ENCODE measurements at places on chromosomes 1 and 21. TPM values are rescaled to one million over a fixed set of nuclear protein-coding genes. Genes with fewer than 3 reads are reported as not detected.

The CCDC24 gene
- polyA plus RNA-seq = 19.7 TPM

The RHEX gene
- polyA plus RNA-seq = not detected

The TTC22 gene
- 1.7 TPM for polyA plus RNA-seq

The ITGB3BP gene
- 17.6 TPM for polyA plus RNA-seq

The ARHGAP30 gene
- polyA plus RNA-seq = 0.50 TPM

The S100PBP gene
- polyA plus RNA-seq = 43.8 TPM

The GJB3 gene
- 1.6 TPM for polyA plus RNA-seq

The SH3BGR gene
- 2.1 TPM for polyA plus RNA-seq

The CRP gene
- not detected for polyA plus RNA-seq

The S100A7A gene
- not detected for polyA plus RNA-seq

The OR2T35 gene
- polyA plus RNA-seq = not detected

The IQCC gene
- polyA plus RNA-seq = 2.5 TPM

The SLC1A7 gene
- 0.03 TPM for polyA plus RNA-seq

The KRTAP19-1 gene
- polyA plus RNA-seq = not detected

The LCE6A gene
- polyA plus RNA-seq = not detected

The TUT4 gene
- 58.4 TPM for polyA plus RNA-seq

The CYP4Z1 gene
- polyA plus RNA-seq = not detected

The KRTAP11-1 gene
- not detected for polyA plus RNA-seq

The ARHGEF16 gene
- 25.0 TPM for polyA plus RNA-seq

The PDZK1IP1 gene
- 0.17 TPM for polyA plus RNA-seq

The OR2W3 gene
- 0.12 TPM for polyA plus RNA-seq

The MXRA8 gene
- polyA plus RNA-seq = 35.4 TPM

The HPDL gene
- 100 TPM for polyA plus RNA-seq

The SSBP3 gene
- polyA plus RNA-seq = 126 TPM

The OR2M3 gene
- not detected for polyA plus RNA-seq

The UBE2J2 gene
- polyA plus RNA-seq = 47.3 TPM

The MAP10 gene
- polyA plus RNA-seq = 2.4 TPM

The LYPLAL1 gene
- 6.3 TPM for polyA plus RNA-seq

The SEMA4A gene
- polyA plus RNA-seq = 10.6 TPM

The B3GALT6 gene
- polyA plus RNA-seq = 20.4 TPM

The TNFRSF18 gene
- polyA plus RNA-seq = 2.7 TPM

The SPRR2A gene
- not detected for polyA plus RNA-seq

The MX2 gene
- polyA plus RNA-seq = 3.1 TPM

The KCNH1 gene
- polyA plus RNA-seq = 0.33 TPM

The ODR4 gene
- polyA plus RNA-seq = 4.1 TPM

The WNT2B gene
- 0.60 TPM for polyA plus RNA-seq

The EFNA3 gene
- polyA plus RNA-seq = 18.7 TPM

The FAM131C gene
- polyA plus RNA-seq = 1.6 TPM

The PGBD5 gene
- 16.3 TPM for polyA plus RNA-seq

The CHI3L1 gene
- 1.0 TPM for polyA plus RNA-seq

The LYPD8 gene
- polyA plus RNA-seq = not detected

All from H1 (cell line).